Germinal center (tissue), 1 donor: ENCODE measurements at places on chromosomes 5 and 9.

DNA sequence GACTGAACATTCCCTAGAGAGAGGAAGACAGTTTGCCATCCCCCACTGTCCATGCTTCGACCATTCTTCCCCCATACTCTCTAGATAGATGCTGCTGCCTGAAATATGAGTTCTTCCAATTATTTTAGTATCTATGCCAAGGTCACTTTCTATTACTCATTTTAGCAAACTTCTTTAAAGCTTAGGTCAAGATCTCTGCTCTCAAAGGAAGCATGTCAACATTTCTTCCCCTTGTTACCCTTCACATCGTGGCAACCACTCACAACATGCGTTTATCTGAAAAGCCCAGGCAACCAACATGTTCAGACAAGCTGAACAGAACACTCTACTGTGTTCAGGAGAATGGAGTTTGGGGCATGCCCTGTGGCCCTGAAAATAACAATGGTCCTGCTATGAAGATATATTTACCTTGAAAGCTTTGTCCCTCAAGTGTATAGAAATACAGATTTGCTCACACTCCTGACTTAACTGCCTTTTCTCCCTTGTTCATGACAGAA, 138.4 kb upstream of the KIF2A start:
- DNase-seq = no peak

DNA sequence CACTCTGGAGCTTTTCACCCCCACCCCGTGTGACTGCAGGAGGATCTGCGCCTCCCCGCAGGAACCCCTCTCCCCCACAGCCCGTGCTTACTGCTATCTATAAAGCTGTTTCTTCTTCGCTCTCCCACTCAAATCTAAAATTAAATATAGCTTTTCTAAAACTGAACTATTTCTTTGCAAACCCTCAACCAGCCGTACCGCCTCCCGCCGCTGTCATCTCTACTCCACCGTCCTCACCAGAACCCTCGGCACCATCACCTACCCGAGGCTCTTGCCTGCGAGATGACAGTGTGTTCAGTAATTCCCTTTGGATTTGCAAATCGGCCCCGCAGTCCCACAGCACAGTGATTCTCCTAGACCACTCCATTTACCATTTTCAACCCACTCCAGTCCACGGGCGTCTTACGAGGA, 13.6 kb downstream of the LPCAT1 start:
- DNase-seq = no peak

- DNase-seq = no peak
Observed at GRCh38 chr5:158875272-158875679, 224.4 kb downstream of the EBF1 start.

DNA sequence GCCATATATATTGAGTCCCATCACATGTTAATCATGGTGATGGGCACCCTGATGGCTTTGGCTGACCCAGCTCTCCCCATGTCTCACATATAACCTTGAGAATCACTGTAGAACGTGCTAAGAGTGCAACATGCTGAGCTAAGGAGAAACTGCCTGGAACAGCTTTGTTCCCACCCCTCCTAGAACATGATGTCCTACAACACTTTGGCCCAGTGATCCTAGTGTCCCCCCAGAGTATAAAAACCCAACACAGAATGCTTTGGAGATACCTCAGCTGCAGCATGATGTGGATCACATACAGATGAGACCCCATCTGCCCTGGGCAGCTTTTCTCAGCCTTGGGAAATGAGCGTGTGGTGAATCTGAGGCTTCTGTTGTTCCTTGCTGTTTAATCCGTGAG, 343.5 kb downstream of the NFIB start:
- DNase-seq = no peak

- DNase-seq = no peak
Observed at GRCh38 chr9:127912882-127913281, 4.0 kb downstream of the ST6GALNAC4 start.
